ENCODE measurements at places on chromosomes 5 and 9.

- DNase-seq = peak; percentile 38
Observed at GRCh38 chr9:73683862-73684591, 532.4 kb downstream of the ANXA1 start.

DNA sequence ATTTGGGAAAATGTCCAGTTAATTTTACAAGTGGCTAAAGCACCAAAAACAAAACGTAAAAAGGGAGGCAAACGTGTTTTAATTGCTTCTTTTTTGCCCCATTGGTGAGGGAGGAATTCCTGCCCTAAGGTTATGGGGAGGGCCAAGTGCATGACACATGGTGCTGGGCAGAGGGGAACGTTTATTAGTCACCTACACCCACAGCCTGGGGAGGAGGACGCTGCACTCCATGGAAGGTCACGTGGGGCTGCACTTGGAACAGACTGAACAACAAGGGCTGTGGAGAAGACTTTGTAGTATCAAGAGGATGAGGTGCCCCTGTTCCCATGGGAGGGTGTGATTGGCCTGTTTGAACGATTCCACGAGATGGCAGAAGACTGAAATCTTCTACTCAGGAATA, 13.7 kb upstream of the ADAMTS16 start:
- no peak for DNase-seq

DNA sequence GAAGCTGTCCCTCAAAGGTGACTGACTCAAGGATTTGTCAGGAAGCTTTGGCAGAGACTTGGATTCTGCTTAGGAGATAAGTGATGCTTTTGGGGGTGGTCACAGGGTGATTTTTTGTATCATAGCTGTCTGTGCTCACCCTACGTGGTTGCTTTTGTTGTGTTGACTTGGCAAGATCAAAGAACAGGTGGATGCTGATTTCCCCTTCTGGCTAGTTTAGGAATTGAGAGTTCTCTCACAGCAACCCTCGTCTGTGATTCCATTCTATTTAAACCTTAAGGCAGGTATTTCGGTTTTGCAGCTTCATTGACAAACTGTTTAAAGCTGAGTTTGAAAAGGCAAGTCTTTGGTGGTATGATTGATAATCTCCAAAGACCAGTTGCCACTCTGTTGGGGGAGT, 27.2 kb downstream of the ARHGAP26 start:
- no peak for DNase-seq

DNA sequence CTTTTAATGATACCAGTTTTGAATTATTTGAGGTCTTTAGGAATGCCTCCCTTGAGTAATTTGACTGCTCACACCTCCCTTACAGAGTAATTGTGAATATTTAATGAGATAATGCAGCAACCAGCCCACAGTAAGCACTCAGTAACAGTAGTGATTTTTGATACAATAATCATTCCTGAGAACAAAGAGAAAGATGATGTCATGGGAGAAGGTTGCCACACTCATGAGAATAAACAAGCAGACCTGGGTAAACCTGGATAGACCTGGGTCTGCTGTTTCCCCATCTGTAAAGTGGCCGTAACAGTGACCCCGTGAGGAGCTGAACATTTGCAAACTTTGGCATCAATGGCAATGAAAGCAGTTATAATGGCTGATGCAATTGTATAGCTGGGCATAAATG, 4.2 kb downstream of the C1QTNF2 start:
- no peak for DNase-seq

DNA sequence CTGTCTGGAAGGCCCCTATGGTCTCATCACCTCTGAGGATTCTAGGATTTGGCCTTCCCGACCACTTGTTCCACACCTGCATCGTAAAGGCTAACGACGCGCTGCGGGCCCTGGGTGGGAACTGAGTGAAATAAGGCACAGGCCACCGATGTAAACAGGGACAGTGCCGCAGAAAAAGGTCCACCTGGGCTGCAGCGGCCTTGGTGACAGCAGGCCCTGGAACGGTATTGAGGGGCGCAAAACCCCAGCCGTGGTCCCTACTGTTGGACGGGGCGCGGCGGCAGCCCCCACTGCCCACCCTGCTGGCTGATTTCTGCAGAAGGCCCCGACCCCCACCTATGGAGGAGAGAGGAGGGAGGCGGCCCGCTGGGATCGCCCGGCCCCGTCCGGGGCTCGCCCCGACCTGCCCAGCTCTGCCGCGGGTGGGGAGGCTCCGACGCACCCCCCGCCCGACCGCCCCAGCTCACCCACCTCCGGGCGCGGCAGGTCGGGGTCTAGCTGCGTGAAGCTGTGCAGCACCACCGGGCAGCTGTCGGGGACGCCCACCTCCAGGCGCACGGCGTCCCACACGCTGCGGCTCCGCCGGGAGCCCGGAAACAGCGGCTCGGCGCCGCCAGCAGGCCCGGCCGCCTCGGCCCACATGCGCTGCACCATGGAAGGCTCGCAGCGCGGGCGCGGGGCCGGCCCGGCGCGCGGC, 391 bp downstream of the RALGDS start:
- DNase-seq = no peak

- no peak for DNase-seq
Observed at GRCh38 chr9:20872340-20872977, 159.0 kb downstream of the HACD4 start.
